ENCODE measurements at places on chromosomes 16 and 17.

DNA sequence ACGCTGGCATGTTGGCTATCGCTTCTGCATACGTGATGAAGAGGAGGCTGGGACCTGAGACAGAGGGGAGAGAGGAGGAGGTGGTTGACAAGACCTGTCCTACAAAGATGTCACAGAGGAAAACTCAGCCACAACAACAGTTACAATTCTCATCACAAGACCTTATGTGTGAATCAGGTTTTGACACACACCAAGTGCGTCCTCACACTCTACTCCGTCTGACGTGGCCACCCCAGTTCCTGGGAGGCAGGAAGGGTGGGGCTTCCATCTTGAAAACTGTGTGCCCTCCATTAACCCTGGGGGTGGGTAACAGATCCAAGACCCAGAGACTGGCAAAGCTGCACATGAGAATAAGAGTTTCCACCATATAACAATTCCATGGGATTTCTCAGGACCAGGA lies 24.1 kb downstream of the SLC6A4 start:
- no peak for DNase-seq

- DNase-seq, result peak; percentile 63
These were observed 24.7 kb downstream of the IL21R start for GRCh38 chr16:27426423-27427408.

GRCh38 chr17:32191306-32191705 lies 49.0 kb downstream of the RHOT1 start:
- no peak for DNase-seq

DNA sequence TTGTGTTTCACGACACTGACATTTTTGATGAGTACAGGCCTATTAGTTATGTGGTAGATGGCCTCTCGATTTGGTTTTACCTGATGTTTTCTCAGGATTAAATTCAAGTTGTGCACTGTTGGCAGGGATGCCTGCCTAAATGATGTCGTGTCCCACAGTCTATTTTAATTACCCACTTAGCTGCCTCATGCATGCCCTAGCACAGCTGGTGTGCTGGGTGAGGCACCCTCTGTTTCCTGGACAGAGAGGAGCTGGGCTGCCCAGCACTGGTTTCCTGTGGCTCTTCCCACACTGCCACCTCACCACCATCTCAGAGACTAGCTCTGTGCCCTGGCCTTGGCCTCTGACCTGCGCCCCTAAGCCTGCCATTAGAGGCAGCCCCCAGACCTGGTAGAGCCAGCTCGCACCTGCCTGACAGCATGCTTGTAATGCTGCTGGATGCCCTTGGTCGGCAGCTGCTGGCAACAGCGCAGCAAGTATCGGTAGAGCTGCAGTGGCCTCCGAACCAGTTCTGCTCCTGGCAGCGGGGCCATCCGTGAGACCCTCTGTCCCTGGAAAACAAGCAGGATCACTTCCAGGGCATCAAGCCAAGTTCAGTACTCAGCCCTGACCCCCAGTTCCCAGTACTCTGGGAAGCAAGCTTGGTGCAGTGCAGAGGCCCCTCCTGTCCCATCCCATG lies 10.9 kb downstream of the LYRM9 start:
- no peak for DNase-seq

DNA sequence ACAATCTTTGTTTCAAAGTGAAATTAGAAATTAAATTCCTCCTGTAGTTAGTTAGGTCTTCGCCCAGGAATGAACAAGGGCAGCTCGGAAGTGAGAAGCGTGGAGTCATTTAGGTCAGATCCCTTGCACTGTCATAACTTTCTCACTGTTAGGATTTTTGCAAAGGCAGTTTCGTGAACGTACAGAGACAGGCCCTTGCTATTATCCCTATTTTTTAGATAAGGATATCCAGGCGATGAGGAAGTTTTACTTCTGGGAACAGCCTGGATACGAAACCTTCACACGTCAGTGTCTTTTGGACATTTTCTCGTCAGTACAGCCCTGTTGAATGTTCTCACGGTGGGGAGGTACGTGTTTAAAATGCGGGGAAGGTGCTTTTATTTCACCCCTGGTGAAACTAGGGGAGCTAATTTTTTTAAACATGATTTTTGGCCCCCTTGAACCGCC lies 318 bp upstream of the RBL2 start:
- no peak for DNase-seq

DNA sequence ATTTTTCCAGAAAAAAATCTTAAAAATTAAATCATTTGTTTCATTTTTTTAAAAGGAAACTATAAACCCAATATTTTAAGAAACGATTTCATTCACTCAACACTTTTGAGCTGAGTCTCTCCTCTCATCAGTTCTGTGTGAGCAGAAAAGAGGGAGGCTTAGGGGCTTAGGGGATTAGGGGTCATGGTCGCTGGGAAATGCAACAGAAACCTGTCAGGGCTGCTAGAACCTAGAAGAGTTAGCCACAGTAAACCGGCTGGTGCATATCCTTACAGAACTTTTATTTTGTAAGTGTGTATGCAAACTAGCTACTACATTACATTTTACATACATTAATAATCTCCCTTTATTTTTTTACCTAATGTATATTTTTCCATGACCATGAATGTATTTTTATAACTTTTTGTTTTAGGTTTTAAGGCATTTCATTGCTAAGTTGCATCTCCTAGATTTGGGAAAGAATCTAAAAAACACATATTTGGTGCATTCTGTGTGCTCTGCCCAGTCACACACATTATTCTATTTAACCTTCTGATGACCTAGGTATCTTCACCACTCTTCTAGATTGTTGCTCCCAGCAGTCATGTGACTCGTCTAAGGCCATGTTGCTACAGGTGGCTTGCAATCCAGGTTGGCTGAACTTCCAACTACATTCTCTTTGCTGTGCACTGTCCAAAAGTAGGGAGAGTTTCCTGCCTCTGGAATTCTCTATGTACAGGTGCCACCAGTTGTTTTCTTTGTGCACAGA lies 24.4 kb downstream of the TBC1D3B start:
- no peak for DNase-seq

GRCh38 chr17:63774141-63774968 lies at the start of gene DDX42:
Gene DDX42, plus strand, starts transcription at chr17:63774170. Its CDS starts 12,880 bp downstream, at chr17:63787050.
- DNase-seq, result peak; percentile 82

DNA sequence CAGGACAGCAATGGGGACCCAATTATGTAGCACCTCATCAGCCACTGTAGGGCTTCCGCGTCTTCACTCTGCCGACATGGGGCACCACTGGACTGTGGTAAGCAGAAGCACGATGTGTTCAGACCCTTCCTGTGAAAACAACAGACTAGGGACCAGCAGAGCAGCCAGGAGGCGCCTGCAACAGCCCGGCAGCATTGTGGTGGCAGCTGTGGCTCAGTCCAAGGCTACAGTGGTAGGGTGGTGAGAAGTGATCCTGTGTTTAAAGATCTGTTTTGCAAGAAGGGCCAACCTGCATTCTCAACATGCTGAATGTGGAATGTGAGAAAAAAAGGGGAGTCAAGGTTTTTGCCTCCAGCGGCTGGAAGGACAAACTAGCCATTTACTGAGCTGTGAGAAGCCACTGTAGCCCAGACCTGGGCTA lies 80.8 kb downstream of the GAS7 start:
- DNase-seq, result no peak

GRCh38 chr17:59753522-59754467 lies 46.3 kb downstream of the VMP1 start:
- no peak for DNase-seq

DNA sequence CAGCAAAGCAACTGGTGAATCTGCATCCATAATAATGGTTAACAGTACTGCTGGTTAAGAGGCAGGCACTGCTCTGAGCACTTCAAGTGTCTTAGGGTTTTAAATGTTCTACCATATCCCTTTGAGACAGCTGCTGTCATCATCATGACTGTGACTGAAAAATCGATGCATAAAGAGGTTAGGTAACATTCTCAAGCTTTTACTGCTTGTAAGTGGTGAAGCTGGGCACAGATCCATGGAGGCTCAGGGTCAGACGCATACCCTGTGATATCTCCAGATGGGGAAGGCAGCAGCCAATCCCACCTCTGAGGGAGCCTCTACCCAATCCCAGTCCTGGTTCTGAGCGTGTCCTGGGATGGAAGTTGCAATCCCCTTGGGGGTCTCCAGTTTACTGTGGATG lies 57.6 kb upstream of the SOX9 start:
- no peak for DNase-seq

DNA sequence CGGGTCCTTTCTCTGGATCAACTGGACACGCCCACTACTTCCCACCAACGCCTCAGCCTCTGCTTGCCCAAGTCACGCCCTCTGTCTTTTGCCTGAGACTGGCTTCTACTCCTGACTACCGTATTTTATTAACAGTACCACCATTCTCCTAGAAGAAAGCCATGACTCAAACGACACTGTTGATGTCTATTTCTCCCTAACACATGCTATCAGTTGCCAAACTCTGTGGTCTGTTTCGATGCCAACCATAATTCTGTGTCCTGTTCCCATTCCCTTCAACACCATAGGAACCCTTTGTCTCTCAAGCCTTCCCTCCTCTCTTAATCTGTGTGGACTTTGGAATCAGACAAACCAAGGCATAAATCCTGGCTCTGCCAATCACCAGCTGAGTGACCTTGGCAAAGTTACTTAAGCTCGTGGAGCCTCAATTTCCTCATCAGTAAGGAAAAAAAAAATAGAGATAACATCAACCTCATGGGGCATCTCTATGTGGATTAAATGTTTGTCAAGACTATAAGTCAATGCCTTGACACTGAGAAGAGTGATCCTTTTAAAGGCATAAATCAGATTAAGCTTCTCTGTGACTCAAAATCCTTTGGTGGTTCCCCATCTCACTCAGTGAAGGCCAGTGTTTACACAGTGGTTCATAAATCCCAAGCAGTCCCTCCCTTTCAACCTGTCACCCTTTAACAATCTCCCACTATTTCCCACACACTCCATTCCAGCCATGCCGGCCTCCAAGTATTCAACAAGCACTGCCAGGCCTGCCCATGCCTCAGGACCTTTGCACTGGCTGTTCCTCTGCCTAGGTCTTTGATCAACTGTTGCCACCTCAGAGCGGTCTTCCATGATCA lies 45.6 kb downstream of the ERN1 start:
- no peak for DNase-seq

GRCh38 chr17:58388302-58389190 lies 28.8 kb downstream of the RNF43 start:
- DNase-seq, result no peak

GRCh38 chr16:49856672-49857330 lies 889 bp upstream of the ZNF423 start:
- no peak for DNase-seq

GRCh38 chr16:67766291-67766690 lies 40.1 kb downstream of the RANBP10 start:
- DNase-seq, result no peak

DNA sequence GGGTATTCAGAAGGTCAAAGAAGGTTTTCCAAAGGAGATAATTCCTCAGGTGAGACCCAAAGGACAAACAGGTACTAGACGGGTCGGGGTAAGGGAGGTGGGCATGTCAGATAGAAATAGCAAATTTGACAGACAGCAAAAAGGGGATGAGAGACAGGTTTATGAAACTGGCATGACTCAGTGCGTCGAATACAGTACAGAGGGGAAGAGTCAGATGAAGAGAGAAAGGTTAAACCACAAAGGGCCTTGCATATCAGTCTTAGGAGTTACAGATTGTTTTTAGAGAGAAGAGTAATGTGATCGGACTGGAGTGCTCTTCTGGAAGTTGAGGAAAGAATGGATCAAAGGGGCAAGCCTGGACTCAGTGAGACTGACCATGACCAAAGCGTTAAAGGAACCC lies 88.4 kb downstream of the ZZEF1 start:
- DNase-seq, result no peak

DNA sequence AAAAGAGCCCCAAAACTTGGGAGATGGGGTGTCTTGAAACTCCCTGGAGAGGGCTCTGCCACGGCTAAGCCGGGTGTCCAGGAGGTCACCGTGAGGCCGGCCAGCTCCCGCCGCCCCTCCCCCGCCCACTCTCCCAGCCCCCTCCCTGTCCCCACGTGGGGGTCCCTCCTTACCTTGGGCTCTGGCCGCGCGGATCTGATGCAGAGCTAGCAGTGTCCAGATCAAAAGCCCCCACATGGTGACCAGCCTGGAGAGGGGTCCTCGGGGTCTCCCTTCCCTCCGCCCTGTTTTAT lies 447 bp downstream of the SDK2 start:
- DNase-seq, result no peak

GRCh38 chr17:12664894-12665262 lies 812 bp upstream of the MYOCD start:
- no peak for DNase-seq

DNA sequence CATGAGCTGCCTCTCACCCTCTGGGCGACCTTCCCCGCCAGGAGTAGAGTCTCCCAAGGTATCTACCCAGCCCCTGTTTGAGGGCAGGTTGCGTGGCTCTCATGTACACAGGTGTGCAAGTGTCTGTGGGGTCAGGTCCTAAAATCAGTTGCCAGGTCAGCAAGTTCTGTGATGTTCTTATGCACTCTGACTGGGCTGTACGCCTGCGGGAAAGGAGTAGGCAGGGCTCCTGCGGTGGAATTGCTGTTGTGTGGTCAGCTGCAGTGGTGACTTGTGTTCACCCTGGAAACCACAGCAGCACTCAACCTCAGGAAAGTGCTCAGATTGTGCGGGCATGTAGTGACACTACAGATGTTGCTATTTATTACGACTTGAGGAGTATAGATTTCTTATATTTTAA lies 19.4 kb downstream of the NARF start:
- DNase-seq, result no peak

DNA sequence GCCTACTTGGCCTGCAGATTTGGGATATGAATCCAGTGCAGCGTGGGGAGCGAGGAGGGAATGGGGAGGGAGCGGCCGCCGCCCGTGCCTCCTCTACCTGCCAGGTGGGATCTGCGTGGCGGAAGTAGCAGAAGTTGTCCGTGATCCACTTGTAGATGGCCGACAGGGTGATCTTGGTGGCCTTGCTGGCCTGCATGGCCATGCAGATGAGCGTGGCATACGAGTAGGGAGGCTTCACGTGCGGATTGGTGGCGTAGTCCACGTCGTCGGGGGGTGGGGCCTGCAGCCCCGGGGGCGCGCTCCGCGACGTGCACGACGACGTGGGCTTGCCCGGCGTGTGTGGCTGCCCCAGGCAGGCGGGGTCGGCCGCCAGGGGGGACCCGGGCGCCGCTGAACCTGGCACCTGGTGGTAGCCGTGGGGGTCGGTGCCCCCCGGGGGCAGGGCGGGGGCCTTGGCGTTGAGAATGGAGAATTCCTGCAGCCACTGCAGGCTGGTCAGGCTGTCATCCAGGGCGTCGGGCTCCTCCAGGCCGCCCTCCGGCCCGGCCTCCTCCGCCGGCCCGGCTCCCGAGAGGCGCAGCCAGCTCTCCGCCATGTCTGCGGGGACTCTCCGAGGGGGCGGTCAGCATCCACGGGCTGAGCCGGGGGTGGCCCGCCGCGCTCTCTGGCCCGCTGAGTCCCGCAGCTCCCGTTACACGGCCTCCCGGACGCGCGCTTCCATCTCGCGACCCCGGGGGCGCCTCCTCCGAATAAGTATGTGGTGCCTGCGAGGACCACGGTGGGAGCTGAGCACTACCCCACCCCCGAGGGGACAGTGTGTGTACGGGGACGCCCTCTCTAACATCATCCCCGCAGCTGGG lies 1.0 kb downstream of the FOXJ1 start:
- DNase-seq, result no peak

All from activated T-cell treated with anti-CD3 and anti-CD28 coated beads for 1 hour (primary cell).